ENCODE measurements at places on chromosomes 13 and 19.
A peak's percentile ranks its signal among the peaks of the same experiment; 100 is the strongest.

- no peak for DNase-seq
These were observed 2.8 kb upstream of the PSPN start for GRCh38 chr19:6378486-6378885.

- peak; percentile 76 for DNase-seq
These were observed 906 bp downstream of the ANKLE1 start for GRCh38 chr19:17282488-17283125.

- peak; percentile 69 for DNase-seq
These were observed 22.1 kb downstream of the ARID3A start for GRCh38 chr19:947707-948539.

DNA sequence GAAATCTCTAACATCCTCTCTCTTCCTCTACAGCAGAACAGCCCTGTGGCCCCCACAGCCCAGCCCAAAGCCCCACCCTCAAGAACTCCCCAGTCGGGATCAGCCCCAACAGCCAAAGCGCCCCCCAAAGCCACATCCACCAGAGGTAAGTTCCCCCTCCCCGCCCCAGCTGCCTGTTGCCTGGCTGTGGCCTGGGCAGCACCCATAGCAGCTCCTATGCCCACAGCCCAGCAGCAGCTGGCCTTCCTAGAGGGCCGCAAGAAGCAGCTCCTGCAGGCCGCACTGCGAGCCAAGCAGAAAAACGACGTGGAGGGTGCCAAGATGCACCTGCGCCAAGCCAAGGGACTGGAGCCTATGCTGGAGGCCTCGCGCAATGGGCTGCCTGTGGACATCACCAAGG is 14.5 kb downstream of the CC2D1A start:
- no peak for DNase-seq

DNA sequence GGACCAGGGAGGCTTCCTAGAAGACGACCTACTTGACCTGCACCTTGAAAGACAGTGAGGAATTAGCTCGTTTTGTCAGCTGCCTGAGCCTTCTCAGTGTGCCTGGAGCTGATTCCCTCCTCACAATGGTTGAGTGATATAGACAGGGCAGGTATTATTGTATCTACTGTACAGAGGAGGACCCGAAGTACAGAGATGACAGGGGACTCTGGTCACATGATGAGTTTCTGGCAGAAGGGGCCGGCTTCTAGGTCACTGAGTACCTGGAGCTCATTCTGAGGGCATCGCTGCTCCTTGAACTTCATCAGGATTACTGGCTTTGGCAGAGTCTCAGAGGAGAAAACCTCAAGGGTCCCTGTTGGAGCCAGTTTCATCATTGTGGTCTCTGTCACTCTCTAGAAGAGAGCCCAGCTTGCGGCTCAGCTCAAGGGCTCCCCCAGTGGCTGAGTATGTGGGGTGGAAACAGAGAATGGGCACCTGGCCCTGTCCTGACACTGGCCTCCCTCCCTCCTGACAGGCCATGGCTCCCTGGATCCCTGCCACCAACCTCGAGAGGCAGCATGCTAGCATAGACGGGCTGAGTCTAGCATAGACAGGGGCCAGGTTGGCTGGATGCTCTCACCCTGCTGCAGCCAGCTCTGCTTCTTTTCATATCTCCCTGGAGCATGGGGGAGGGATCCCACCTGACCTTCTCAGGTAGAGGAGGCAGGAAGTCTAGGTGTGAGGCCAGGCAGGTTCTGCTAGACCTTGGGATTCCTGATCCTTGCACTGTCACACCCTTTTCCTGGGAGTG is 38.7 kb downstream of the NFIX start:
- DNase-seq = no peak

DNA sequence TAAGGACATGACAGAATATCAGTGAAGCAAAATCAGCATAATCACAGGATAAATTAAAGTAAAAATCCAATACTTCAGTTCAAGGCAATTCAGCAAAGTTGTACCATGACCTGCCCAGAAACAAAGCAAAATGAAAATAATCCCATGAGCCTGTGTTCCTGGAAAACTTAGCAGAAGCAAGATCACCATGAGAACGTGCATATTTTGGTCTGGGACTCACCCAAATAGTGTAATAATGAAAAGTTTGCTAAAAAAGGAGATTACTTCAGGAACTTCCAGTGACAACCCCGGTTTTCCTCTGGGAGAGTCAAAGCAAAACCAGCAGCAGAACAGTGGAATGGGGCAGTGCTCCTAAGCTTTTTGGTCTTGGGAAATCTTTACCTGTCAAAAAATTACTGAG is 14.9 kb upstream of the RPL21 start:
- no peak for DNase-seq

DNA sequence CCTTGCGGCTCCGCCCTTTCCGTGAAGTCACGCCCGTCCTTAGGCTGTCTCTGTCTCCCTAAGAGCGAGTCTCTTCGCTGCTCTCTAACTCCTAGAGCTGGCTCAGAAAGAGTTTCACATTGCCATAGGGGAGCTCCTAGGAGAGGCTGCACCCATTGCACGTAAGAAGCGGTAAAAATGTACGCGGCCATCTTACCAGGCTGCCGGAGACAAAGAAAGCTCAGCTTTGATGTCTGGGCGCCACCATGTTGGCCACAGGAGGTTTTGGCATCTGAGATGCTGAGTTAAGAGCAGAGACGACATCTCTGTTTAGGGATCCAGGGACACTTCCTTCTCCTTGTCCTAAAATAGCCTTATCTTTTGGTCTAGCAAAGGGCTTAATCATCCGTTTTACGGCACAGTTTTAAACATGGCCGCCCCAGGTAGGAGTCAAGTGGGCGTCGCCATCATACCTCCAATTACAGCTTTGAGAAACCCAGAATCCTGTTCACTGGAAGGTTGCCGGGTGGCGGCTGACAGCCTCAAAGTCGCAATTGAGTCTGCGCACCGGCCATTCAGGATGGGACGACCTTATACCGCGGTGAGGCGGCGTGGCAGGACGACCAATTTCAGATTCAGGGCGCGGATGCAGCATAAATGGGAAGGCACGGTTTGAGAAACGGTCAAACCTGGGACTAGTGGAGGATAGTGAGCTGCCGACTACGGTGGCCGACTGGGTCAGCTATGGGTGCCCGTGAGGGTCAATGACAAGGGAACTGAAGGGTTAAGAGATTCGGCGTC is at the start of gene ZNF793:
Gene ZNF793, plus strand, starts transcription at position 553 of the 780 bp plus-strand sequence. CDS start 16,501 bp downstream, outside the sequence.
- DNase-seq = peak; percentile 69

GRCh38 chr13:46963904-46964303 is 67.1 kb upstream of the HTR2A start:
- no peak for DNase-seq

GRCh38 chr13:21124852-21125251 is 51.5 kb downstream of the SKA3 start:
- no peak for DNase-seq

- no peak for DNase-seq
These were observed 48.6 kb downstream of the CHST8 start for GRCh38 chr19:33670398-33670797.

DNA sequence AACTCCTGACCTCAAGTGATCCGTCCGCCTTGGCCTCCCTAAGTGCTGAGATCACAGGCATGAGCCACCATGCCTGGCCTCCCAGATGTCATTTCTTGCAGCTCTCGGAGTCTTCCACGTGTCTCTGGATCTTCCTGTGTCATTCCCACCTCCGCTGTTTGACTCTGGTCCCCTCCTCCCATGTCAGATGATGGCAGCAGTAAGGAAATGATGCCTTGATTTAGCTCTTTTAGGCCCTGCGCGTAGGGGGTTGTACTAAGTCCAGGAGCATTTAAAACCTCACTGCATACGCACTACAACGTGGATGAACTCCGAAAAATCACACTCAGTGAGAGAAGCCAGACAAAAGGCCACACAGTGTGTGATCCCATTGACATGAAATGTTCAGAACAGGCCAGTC is 113.1 kb downstream of the GNG7 start:
- no peak for DNase-seq

DNA sequence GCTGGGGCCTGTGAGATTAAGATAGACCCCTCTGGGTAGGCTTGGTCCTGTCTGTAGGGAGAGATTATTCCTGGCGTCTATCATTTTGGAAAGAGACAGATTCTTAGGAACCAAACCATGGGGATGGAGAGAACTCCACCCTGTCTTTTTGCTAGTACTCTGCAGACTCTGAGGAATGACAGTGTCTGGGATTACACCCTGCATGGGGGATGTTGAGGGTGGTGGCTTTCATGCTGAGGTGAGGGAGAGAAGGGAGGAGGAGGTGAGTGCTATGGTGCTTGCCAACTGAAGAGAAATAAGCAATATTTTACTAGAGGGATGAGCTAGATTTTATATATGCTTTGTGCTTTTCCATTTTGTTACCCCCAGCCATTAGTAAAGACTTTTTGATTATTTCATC is 74.5 kb upstream of the PCDH8 start:
- DNase-seq = no peak

GRCh38 chr13:41276824-41277223 is 13.4 kb upstream of the MTRF1 start:
- DNase-seq = no peak

DNA sequence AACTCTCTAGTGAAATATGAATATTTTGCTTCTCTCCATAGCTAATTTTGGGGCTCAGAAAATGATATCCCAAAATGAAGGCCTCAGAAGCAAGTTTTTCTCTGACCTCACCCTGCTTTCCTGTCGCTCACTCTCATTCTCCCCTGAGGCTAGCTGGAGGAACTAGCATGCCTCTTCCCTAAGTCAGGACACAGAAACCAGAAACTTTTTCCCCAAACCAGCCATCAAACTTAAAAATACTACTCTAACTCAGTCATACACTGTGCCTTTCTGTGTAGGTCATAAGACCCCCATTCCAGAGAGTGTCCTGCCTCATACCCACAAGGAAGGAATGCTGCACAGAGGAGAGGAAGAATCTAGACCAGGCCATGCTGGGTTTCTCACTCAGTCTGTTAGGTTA is 329.6 kb downstream of the PCDH20 start:
- no peak for DNase-seq

GRCh38 chr13:57627663-57628062 is 3.9 kb upstream of the PCDH17 start:
- no peak for DNase-seq

- no peak for DNase-seq
These were observed 162.3 kb downstream of the DACH1 start for GRCh38 chr13:71704656-71705055.

GRCh38 chr13:85970727-85971126 is 171.5 kb upstream of the SLITRK6 start:
- no peak for DNase-seq

DNA sequence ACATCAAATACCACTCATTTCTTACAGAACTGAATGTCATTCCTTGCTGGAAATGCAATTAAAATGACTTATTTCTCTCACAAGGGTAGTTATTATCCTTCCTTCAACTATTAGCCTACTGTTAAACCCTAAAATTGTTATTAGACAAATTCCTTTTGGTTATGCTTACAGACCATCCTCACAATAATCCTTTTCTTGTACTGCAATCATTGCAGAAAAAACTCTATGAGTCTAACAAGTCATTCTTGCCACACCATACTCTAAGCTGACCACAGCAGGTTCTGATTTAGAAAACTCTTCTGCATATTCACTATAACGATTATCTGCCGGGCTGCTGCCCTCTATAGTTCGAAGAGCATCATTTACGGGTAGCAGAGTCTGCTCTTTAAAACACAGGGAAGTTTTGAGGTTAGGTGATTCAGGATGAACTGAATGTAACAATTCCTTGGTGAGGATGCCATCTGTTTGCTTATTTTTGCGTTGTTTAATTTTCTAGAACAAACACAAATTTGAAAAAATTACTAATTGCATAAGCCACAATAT is 38.2 kb downstream of the MTMR6 start:
- DNase-seq = no peak

DNA sequence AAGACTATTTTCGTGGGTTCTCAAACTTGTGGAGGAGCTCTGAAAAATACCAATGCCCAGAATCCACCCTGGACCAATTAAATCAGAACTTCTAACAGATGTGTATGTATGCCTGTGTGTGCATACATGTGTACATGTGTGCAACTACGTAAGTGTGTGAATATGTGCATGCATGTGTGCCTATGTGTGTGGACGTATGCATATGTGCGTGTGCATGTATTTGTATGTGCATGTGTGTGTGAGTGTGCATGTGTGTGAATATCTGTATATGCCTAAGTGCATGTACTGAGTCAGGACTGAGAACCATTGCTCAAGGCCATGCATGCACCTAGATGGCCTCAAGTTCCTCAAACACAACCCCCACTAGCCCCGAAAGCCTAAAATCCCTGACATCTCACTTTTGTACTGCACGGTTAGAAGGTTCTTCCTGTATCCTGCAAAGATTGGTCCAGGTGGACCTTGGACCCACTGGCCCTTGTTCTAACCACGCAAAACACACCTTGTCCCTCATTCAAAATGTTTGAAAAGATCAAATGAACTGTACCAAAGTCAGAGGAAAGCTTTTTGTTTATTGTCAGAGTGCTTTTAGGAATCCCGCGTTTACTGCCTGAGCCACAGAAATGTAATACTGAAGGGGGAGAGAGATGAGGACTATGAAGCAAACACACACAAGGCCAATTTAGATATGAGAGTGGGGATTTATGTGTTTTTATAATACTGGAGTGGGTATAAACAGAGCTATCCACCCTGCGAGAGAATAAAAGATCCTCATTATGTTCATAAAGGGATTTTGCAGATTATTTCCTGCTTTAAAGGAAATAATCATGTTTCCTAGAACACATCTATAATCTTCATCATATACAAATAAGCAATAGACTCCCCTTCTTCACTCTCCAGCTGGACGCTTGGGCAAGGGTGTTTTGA is 39.1 kb downstream of the LATS2 start:
- DNase-seq = no peak

DNA sequence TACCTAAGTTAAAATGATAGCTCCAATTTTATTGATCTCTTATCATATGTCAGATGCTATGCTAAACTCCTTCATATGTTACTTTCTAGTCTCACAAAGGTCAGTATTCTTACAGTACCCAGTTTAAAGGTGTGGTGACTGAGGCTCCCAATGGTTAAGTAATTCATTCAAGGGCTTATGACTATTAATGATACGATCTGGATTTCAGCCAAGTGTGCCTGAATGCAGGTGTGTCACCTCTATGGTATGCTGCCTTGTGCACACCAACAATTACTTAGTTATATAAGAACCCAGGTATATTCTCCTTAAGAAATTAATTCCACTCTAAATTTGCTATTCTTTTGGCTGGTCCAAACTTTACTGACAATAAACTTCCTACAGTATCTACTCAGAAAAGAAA is 84.6 kb upstream of the TRPC4 start:
- no peak for DNase-seq

- no peak for DNase-seq
These were observed 20.2 kb upstream of the CEACAM6 start for GRCh38 chr19:41735071-41735600.

GRCh38 chr13:75271846-75272245 is 210.1 kb downstream of the TBC1D4 start:
- DNase-seq = no peak

GRCh38 chr13:73107481-73107880 is 48.7 kb downstream of the KLF5 start:
- no peak for DNase-seq

GRCh38 chr19:6925386-6925785 is 38.0 kb downstream of the ADGRE1 start:
- DNase-seq = no peak

DNA sequence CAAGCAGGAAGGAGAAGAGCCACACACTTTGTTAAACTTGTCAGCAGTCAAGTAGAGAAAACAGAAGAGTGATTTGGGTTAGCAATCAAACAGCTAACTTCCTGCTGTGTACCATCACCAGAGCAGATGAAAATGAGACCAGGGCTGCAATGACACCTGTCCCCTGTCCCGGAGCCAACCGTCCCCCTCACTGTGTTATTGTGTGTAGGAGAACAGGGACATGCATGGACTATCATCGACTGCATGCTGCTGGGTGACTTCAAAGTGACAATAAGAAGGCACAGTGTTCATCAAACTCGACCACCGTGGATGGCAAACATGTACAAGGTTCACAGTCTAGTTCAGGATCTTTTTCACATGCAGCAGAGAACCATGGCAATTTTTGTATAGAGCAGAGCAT is 94.0 kb upstream of the SLC15A1 start:
- DNase-seq = no peak

Measured in CD4-positive, alpha-beta T cell (primary cell).